ENCODE measurements at places on chromosomes 11 and 22. TPM values are rescaled to one million over a fixed set of nuclear protein-coding genes. Genes with fewer than 3 reads are reported as not detected.

The HSPB2 gene
- 0.60 TPM for total RNA-seq

The CLCF1 gene
- 5.8 TPM for total RNA-seq

- H3K4me3 ChIP-seq: no peak overlapping the region
- no peak for DNase-seq
- no peaks in the 10 kb centered on the region for H3K36me3 ChIP-seq
- H3K27me3 ChIP-seq: no peaks in the 10 kb centered on the region
- H3K4me1 ChIP-seq: peaks cover 18% of the 10 kb centered on the region
Measured at GRCh38 chr11:16902781-16903378, 111.3 kb downstream of the PLEKHA7 start.

- DNase-seq: no peak
- H3K36me3 ChIP-seq: no peaks in the 10 kb centered on the region
- H3K27me3 ChIP-seq: no peaks in the 10 kb centered on the region
Measured at GRCh38 chr11:28491431-28491830, 383.2 kb downstream of the METTL15 start.

DNA sequence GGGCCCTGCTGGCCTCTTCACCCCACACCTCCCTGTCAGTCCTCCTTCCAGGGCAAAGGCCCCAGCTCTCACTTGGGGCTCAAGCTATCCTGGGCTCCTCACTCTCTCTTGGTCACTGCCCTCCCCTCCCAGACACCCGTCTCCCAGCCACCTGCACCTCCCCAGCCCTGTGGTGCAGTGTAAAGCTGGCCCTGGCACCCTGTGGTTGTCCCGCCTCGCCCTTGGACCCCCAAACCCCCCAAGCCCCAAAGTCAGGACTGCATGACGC lies 16.8 kb upstream of the PPARA start:
- DNase-seq: no peak
- H3K36me3 ChIP-seq: no peaks in the 10 kb centered on the region
- H3K4me1 ChIP-seq: peaks cover 13% of the 10 kb centered on the region
- H3K4me3 ChIP-seq: no peak overlapping the region
- H3K27me3 ChIP-seq: no peaks in the 10 kb centered on the region
- no peak overlapping the region for H3K27ac ChIP-seq

DNA sequence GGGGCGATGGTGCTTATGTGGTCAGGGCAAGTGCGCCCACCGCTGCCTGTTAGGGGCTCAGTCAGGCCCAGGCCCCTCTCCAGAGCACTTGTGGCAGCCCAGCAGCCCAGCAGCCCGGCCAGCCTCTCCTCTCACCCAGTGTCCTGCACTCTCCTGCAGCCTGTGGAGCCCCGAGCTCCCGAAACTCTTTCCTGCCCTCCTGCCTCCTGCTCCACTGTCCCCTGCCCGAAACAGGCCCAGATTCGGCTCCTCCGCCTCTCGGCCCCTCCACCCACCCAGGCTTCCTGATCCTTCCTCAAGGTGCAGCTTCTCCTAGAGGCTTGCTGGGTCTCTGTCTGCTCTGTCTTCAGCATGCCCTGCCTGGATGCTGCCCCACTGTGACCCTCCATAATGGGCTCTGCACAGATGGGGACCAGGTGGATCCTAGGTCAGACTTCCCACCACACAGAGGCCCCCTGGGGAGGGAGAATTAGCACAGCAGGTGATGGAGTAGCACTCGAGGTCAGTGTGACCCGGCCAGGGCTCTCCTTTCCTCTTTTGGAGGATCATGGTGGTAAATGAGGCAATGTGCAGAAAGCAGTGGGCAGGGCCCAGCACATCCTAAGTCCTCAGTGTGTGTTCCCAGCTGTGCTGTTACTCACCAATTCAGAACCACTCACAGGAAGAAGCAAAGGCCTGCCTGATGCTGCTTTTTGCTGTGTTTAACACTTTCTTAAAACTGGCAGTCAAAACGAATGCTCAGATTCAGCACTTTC lies 18.6 kb upstream of the NAP1L4 start:
- H3K36me3 ChIP-seq: no peaks in the 10 kb centered on the region
- H3K27ac ChIP-seq: peak overlapping the region; percentile 23
- peaks cover 15% of the 10 kb centered on the region for H3K4me1 ChIP-seq
- no peak overlapping the region for H3K4me3 ChIP-seq
- DNase-seq: no peak
- H3K27me3 ChIP-seq: no peaks in the 10 kb centered on the region

GRCh38 chr22:46846150-46846831 lies 83.8 kb downstream of the TBC1D22A start:
- no peak overlapping the region for H3K4me3 ChIP-seq
- no peak overlapping the region for H3K27ac ChIP-seq
- DNase-seq: no peak

GRCh38 chr11:10829139-10829538 lies 20.4 kb upstream of the EIF4G2 start:
- no peak overlapping the region for H3K4me3 ChIP-seq
- H3K27me3 ChIP-seq: no peaks in the 10 kb centered on the region
- H3K4me1 ChIP-seq: no peaks in the 10 kb centered on the region
- no peaks in the 10 kb centered on the region for H3K36me3 ChIP-seq
